ENCODE measurements at places on chromosomes 3 and 15.

- no peak for DNase-seq
Observed at GRCh38 chr15:95940431-95940985, 390.0 kb upstream of the NR2F2 start.

- DNase-seq, result peak; percentile 63
Observed at GRCh38 chr3:138479438-138479863, 45.0 kb downstream of the ESYT3 start.

DNA sequence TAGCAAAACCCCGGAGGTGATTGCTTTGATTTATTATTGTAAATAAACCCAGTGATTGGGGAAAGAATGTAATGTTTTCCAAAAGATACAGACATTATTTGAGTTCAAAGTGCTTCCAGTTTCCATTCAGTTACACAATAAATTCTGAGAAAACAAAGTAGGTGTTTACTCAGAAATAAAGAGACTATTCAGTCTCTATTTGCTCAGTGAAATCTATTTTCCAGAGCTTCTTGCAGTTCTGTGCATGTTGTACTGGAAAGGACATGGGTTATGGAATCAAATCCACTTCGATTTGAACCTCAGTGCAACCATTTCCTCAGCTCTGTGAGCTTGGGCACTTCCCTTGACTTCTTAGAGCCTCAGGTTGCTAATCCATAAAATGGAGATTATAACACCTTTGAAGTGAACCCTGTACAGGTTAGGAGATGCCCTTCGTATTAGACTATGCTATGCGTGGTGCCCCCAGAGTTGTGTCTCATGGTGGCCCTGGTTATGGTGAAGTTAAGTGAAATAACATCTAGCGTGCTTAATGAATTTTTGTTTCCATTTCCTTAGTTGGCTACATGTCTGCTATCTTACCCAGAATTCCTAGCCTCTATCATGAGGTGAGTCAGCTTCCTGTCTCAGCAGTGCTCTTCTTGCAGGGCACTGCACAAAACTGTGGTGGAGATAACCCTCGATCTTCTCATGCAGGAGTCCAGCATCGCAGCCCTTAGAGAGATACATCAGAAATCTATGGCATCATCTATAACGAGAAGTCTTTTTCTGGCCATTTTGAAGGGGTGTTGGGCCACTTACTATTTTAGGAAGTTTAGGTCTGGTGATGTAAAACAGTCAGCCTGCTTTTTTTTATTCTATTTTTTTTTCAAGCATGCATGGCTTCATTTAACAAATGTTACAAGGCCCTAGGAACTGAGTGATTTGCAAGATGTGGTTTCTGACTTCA, 97.7 kb downstream of the RPL39L start:
- DNase-seq, result peak; percentile 65

DNA sequence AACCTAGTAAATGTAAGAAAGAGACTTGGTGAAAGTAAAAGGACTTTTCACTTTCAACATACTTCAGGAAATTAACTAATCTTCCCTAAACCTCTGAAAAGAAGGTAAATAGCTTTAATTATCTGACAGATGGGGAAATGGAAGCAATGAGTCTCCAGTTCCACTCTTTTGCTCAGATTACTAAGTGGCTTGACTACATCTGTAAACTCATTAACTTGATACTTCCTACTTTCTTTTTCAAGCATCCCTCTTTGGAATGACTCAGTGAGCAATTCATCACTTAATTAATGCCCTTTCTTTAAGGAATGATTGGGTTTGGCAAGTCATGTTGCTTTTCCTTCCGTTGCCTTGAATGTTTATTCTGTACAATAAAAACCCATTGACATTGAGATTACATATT, 234.2 kb downstream of the GRM7 start:
- no peak for DNase-seq

- DNase-seq, result peak; percentile 41
Observed at GRCh38 chr3:110814170-110815007, 257.2 kb upstream of the NECTIN3 start.

DNA sequence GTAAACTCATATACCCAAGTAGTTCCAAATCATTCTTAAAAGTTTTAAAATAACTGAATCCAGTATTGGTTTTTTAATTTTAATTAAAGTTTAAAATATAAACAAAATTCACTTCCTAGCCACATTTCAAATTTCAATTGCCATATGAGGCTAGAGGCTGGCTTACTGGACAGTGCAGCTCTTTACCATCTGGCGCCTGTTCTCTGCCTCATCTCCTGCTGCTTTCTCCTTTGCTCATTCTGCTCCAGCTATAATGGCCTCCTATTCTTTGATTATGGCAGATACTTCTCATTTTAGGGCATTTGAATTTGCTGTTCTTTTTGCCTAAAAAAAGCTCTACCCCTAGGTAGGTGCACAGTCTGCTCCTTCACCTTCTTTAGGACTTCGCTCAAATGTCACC, 19.1 kb downstream of the ARMC8 start:
- DNase-seq, result no peak

- no peak for DNase-seq
Observed at GRCh38 chr3:49607105-49607591, 52.9 kb downstream of the BSN start.

DNA sequence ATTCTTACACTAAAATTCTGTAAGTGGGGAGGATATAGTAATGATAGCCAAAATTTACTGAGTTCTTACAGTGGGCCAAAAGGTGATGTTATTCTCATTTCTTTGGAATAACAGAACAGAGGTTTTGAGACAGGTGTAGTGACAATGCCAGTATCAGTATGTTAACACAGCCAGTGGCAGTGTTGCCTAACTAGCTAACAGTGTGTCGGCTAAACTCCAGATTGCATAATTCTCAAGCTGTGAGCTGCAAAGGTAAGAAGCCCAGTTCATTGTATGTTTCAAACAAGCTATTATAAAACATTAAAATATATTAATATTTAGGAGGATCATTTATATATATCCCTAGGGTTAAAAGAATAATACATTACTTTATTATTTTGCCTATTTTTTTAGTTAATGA, 920 bp downstream of the SLC15A2 start:
- no peak for DNase-seq

- peak; percentile 74 for DNase-seq
Observed at GRCh38 chr3:46998121-46998851, 18.8 kb downstream of the NBEAL2 start.

DNA sequence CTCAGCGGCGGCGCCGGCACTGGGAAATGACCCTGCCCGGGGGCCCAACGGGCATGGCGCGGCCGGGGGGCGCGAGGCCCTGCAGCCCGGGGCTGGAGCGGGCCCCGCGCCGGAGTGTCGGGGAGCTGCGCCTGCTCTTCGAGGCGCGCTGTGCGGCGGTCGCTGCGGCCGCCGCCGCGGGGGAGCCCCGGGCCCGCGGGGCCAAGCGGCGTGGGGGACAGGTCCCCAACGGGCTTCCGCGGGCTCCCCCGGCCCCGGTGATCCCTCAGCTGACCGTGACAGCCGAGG, 172 bp downstream of the ITPKA start:
- no peak for DNase-seq

DNA sequence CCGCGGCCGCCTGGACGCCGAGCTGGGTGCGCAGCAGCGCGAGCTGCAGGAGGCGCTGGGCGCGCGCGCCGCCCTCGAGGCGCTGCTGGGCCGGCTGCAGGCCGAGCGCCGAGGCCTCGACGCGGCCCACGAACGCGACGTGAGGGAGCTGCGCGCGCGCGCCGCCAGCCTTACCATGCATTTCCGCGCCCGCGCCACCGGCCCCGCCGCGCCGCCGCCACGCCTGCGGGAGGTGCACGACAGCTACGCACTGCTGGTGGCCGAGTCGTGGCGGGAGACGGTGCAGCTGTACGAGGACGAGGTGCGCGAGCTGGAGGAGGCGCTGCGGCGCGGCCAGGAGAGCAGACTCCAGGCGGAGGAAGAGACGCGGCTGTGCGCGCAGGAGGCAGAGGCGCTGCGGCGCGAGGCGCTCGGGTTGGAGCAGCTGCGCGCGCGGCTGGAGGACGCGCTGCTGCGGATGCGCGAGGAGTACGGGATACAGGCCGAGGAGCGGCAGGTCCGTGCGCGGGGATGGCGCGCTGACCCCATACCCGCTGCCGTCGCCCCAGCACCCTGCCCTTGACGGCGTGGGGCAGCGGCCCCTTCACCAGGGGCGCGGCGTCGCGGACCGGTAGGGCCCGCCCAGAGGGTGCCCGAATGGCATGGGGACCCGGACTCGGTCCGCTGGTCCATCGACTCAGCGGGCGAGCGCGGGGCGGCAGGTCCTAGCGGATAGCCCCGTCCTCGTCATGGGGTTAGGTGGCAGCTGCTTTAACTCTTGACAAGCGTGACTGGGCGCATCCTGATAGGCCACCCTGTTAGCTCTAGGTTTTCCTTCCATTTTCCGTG, 848 bp downstream of the SYNM start:
- DNase-seq, result peak; percentile 41

DNA sequence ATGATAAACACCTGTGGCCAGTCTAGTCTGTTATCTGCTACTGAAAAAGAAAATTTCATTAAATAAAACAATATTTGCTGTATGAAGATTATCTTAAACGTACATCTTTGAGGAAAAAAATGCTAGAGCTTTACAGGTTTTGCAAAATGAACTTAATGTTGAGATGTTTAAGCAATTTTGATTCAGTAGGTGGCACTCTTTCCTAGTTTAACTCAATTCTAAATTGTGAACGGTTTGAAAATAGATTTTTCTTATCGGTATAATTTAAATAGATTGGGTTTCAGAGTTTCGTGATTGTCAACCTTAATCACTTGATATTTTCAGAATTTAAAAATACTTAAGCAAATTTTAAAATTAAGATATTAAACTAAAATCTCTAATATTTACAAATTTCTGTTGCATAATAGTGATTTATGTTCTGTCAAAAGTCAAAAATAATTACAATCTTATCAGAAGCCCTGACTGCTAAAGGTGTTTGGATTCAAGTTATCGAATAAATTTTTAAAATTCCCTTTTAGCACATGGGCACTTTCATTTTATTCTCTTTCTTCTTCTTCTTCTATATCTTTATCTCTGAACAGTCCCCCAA, 7.0 kb upstream of the RNF111 start:
- DNase-seq, result no peak

DNA sequence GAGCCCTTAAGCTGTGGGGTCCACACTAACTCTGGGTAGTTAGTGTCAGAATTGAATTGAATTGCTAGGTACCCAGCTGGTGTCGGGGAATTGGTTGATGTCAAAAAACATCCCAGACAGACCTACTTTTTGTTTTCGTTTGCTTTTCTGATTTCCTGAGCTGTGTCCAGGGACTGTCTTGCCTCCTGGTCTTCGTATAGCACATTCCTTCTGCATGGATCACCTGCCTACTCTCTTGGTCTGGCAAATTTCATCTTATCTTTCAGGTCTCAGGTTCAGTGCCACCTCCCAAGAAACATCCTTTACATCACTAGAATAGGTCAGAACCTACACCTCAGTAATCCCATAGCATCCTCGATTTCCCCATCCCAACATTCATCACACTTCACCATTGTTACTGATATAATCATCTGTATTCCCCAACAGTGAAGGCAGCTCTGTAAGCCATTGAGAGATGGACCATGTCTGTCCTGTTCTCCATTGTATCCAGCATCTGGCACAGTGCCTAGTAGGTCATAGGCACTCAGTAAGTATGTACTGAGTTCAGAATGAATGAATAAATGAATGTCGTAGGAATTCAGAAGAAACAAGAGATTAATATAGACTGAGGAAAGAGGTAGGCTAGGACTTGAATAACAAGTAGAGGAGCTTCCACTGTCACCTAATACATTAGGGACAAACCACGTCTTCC, 81.2 kb downstream of the ANP32A start:
- no peak for DNase-seq

GRCh38 chr15:85620690-85621049, 174.1 kb downstream of the KLHL25 start:
- no peak for DNase-seq

GRCh38 chr3:43361077-43361476, 74.7 kb downstream of the SNRK start:
- no peak for DNase-seq

DNA sequence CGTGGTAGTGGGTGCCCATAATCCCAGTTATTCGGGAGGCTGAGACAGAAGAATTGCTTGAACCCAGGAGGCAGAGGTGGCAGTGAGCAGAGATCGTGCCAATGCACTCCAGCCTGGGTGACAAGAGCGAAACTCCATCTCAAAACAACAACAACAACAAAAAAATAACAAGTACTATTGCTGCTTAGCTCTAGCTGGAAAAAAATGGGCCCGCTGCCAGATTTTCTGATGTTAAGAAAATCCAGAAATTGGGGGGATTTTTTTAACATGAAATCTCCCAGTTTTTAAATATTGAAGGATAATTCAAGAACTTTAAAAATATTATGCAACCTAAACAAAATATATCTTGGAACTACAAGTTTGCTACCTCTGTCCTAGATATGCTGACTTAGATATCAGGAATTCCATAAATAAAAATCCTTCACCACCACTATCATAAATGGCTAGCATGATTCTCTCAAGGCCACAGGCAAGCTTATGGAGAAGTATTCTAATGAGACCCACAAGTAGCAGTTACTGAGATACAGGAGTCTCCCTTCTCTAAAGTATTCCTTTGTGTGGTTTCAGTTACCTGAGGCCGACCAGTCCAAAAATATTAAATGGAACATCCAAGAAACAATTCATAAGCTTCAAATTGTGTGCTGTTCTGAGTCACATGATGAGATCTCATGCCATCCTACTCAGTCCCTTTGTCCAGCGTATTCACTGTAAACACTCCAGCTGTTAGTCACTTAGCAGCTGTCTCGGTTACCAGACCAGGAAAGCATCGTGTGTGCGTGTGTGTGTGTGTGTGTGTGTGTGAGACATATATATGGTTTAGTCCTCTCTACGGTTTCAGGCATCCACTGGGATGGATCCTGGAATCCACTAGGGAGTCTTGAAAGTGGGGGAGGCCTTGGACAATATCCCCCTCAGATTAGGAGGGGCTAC, 277.2 kb downstream of the TBL1XR1 start:
- DNase-seq, result no peak

- no peak for DNase-seq
Observed at GRCh38 chr3:52800079-52800478, 5.5 kb downstream of the ITIH3 start.

DNA sequence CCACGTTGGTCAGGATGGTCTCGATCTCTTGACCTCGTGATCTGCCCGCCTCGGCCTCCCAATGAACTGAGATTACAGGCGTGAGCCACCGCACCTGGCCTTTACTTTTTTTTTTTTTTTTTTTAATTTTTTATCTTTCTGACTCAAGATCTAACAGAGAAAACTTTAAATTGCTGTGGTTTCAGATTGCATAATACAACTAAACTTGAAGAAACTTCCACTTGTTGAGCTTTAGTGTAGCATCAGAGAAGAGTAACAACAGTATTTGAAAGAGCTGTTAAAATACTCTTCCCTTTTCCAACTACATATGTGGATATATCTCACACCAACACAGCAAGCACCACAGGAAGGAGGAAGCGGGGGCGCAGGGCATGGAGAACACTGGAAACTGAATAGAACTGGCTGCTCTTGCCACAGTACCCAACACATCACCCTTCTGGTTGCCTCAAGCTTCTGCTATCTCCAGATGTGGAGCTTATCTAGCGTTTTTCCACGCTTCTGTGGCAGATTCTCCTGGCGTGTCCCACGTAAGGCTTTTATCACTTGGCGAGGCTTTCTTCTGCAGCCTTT, 45.4 kb downstream of the MAP6D1 start:
- DNase-seq, result no peak

Data from activated CD4-positive, alpha-beta T cell treated with anti-CD3 and anti-CD28 coated beads, Interleukin-2, amount 10 ng/mL, durations not matched to agents 7 days and 5 days (primary cell).